ENCODE measurements at places on chromosomes 16 and 17. TPM values are rescaled to one million over a fixed set of nuclear protein-coding genes. Genes with fewer than 3 reads are reported as not detected.

DNA sequence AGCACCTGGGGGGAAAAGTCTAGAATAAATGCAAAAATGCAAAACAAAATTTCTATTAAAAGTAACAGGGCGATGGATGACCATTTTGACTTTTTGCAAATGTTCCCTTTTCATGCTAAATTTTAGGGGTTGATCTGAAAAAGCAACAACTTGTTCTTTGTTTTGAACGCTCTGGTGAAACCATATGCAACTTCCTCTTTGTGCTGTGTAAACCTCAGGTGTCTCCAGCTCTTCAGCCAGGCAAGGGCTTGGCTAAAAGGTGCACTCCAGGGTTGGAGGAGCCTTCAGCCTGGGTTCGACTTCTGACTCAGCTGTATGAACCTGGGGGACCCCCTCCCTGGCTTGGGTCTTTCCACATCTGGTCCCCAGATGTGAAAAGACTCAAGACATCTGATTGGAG, 9.5 kb downstream of the IRF8 start:
- no peak for DNase-seq

GRCh38 chr17:12821376-12821940, 32.2 kb downstream of the ARHGAP44 start:
- no peak for DNase-seq

GRCh38 chr17:28597606-28598383, 1.0 kb downstream of the SPAG5 start:
- no peak for DNase-seq

GRCh38 chr17:34169496-34169895, 85.6 kb upstream of the CCL2 start:
- DNase-seq: no peak

- DNase-seq: peak; percentile 68
These were observed 555 bp downstream of the NUP88 start for GRCh38 chr17:5418858-5419355.

DNA sequence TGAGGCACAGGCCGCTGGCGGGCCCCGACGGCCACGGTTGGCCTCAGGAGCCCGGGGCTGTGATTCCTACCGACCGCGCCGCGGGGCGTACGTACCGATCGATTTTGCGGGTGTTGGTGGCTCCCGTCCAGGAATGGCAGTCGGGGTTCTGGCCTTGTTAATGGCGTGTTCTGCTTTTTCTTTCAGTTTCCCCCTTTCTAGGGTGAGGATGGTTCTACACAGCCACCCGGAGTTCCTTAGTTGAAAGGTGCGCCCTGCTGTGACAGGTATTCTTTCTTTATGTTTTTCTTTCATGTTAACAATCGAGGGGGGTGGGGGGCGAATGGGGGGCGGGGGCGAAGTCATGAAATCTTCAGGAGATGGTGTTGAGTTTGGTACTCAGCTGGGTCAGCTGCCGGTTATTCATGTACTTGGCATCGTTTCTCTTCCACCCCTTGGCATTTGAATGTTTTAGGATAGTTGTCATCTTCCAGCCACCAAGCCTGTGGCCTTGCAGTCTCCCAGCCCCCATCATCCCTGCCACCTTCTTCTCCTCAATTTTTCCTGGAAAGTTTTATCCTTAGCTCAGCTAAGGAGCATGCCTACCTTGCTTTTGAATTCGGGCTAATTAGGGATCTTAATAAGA, 802 bp downstream of the CYLD start:
- no peak for DNase-seq

- DNase-seq: no peak
These were observed 78.3 kb downstream of the NLK start for GRCh38 chr17:28120766-28121165.

GRCh38 chr17:75834279-75834920, 9.8 kb downstream of the UNC13D start:
- DNase-seq: no peak

GRCh38 chr17:47882247-47882646, 13.8 kb upstream of the SP2 start:
- no peak for DNase-seq

DNA sequence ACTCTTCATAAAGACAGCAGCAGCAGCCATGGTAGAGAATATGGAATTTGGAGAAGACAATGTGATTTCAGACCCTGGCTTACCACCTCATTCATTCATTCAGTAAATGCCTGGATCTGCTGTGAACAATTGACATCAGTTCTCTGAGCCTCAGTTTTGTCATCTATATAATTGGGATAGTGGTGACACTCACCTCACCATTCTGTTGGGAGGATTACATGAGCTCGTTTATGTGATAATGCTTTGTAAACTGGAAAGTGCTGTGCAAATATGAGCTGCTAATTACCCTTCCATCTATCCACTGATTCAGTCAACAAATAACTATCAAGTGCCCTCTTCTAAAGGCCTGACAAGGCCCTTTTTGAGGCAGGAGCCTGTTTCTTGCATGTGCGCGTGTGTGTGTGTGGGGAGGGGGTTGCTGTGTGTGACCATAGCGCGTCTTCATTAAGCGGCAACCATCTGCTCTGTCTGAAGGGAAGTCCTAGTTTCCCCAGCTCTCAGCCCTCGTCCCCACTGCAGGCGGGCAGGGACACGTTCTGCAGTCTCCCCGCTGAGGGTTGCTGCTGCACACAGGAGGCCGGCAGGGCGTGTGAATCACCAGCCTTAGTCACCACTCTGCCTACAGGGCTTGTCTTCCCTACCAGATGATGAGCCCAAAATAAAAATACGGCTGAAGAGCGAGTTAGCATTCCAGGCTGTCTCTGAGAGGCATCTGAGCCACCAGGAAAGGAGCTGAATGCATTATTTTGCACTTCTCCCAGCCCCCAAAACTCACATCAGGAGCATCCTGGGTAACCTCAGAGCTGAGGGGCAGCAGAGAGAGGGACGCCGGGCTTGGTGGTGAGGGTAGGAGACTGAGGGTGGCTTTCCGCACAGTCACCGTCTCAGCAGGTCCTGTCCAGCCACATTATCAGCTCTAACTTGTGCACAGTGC, 19.9 kb downstream of the ARL4D start:
- no peak for DNase-seq

The CTU2 gene
- 17.8 TPM for polyA plus RNA-seq

The CDH5 gene
- polyA plus RNA-seq: 55.8 TPM

- no peak for DNase-seq
These were observed 59.2 kb upstream of the ADORA2B start for GRCh38 chr17:15885770-15886169.

GRCh38 chr16:53510704-53511070, 7.7 kb upstream of the AKTIP start:
- DNase-seq: no peak

GRCh38 chr17:28950017-28950751, 1.1 kb downstream of the PHF12 start:
- DNase-seq: no peak

The CD300A gene
- polyA plus RNA-seq: 1.8 TPM

DNA sequence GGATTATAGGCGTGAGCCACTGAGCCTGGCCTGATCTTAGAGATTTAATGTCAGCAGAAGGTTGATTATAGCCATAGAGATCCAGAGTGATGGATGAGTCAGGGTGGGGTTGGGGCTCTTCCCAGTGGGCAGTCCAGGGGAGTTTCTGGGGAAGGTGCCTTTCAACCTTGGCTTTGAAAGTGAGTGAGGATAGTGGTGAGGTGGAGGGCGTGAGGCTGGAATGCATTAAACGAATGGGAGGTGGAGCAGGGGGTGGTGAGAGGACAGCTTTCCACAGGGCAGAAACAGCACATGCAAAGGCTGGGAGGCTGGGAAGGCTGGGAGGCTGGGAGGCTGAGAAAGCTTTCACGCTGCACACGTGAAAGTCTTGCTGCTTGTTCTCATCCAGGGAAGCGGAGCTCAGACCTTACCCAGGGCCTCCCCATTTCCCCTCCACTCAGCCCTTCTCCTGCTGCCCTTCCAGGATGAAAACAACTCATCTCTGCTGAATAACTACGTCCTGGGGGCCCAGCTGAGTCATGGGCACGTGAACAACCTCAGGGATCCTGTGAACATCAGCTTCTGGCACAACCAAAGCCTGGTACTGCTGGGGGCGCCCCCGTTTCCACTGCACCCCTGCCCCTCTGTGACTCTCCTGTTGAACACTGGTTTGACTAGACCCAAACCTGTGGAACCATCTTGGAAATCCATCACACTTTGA, 22.3 kb downstream of the ADGRG5 start:
- no peak for DNase-seq

DNA sequence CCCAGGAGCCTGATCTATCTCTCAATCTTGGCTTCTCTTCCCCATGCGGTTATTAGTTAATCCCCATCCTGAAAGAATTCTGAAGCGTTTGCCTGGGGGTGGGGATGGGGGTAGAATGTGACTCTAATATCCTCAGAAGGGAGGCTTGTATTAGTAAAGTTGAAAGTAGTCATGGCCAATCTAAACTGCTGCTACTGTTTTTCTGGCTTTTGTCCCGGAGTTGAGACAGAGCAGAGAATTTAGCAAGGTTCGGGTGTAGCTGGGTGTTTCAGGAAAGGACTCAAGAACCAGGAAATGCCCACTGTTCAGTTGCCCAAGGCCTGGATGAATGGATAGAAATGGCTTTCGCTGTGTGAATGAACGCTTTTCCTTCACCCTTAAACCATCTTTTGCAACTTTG, 17.6 kb upstream of the ITGAM start:
- DNase-seq: no peak

The EVPLL gene
- polyA plus RNA-seq: 0.23 TPM

- no peak for DNase-seq
These were observed 79.7 kb upstream of the NACA2 start for GRCh38 chr17:61670691-61671090.

GRCh38 chr16:22861580-22861979, 47.6 kb downstream of the HS3ST2 start:
- no peak for DNase-seq

GRCh38 chr16:50274326-50275097, 8.2 kb downstream of the ADCY7 start:
- no peak for DNase-seq

DNA sequence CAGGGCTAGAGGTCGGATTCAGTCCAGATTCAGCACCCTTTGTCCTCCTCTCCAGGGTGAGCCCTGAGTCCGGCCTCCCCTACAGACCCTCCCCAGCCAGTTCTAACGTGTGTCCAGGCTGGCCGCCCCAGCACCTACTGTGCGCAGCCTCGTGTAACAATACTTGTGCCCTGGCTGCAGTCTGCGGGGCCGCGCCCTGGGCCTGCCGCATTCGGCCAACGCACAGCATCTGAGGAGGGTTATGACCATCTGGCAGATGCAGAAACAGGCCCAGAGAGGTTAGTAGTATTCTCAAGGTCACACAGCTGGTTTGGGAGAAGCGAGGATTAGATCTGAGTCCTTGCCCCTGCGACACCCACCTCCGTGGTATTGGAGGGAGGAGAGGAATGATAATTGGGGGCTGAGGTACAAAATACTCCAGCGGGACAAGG, 968 bp downstream of the RIPOR1 start:
- DNase-seq: no peak

Measured in renal cortex interstitium (tissue), 15 donors.